ENCODE measurements at places on chromosomes 1 and 21.

- no peak for DNase-seq
Observed at GRCh38 chr1:209522826-209523225, 60.7 kb upstream of the CAMK1G start.

- peak; percentile 17 for DNase-seq
Observed at GRCh38 chr1:13699510-13699909, 478 bp upstream of the PRDM2 start.

DNA sequence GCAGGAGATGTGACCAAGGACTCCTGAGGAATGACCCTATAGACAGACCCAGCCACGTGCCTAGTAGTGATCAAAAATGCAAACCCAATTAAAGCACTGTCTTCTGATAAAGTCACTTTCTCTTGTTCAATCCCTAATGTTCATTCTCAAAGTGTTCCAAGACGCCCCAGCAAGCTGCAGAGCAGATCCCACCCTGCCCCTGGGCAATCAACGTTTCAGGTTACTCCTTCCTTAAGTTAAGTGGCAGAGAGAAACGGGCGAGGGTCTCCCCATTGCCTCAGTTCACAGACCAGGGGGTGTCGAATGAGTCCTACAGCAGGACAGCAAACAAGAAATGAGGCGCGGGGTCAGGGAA is 699 bp upstream of the RGS2 start:
- no peak for DNase-seq

DNA sequence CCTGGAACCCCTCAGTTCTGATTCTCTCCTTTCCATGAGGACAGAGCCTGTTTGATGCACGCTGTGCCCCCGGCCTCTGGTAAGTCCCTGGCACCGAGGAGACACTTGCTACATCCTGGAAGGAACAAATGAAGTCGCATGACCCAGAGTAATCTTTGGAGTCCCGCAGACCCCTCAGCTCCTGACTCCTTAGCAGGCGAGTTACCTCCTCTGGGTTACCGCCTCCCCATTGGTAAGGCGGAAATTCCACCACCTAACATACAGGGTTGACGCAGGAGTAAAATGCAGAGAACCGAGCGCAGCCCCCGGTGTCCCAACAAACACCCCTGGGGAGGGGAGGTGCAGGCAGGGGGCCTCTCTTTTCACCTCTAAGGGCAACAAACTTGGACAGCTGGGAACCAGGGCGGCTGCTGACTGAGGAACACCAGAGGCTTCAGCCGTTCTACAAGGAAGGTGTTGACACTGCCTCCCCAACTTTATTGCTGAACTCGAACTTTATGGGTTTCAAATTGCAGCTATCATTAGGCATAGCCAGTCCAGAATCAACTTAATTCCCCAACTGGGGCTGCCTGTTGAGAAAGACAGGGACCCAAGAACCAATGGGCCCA is 115.3 kb upstream of the IFFO2 start:
- no peak for DNase-seq

GRCh38 chr1:221708076-221708571 is 33.8 kb downstream of the DUSP10 start:
- DNase-seq: peak; percentile 57

DNA sequence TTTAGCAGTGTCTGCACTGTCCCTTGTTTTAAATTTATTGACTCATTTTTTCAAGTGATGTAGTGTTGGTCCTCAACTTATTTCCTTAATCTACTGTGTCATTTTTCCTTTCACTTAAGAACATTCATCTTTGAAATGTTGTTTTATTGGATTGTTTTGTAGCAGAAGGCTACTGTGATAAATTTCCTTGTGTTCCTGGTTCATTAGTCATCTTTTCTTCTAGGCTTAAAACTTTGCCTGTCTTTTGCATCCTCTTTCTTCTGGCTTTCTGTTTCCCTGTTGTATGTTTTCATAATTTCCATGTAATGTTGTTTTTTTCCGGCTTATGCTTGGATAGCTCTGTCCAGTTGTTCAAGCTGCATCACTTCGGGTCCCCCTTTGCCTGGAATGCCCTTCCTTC is 61.9 kb downstream of the UBE2T start:
- DNase-seq: no peak

DNA sequence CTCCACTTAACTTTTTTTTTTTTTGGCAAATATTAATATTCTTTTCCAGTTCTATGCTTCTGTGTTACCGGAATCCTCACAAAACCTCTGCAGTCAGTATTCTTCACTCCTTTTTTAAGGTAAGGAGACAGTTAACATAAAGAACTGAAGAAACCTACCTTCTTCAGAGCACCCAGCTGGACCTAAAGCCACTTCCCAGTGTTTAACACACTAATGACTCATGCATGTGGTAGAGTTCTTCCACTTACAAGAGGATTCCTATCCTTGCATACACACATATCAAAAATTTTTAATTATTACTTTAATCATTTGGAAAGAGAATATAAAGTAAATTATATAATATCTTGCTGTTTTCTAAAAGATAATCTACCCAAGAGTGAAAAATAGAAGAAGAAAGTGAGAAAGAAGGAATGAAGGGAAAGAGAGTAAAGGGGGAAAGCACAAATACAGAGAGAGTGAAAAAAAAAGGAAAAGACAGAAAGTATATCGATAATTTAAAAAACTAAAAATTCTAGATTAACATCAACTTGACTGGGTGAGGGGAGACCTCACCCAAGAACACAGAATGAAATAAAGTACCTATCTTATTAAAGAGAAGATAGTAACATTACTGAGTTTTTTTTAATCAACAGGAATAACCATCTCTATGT is 54.9 kb downstream of the ENAH start:
- DNase-seq: no peak

GRCh38 chr1:31027693-31028526 is 37.6 kb downstream of the PUM1 start:
- DNase-seq: peak; percentile 57

DNA sequence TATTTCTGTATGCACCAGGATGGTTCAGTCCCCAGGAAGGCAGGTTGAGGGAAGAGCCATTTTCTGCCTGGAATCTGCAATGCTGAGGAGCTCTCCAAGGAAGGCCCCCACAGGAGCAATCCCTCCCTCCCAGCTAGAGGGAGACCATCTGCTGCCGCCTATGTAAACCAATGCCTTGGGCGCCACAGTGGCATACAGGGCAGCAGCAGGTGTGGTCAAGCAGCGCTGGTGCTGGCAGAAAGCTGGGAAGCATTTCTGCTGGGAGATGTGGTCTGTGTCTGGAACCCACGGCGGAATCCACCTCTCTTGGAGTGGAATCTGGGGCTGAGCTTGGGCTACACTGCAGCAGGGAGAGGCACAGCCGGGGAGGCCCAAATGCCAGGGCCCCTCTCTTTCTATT is 283.3 kb downstream of the RRAGC start:
- DNase-seq: no peak

- DNase-seq: no peak
Observed at GRCh38 chr1:78176448-78176847, 130.7 kb downstream of the GIPC2 start.

GRCh38 chr1:203600782-203601513 is 25.7 kb upstream of the ATP2B4 start:
- DNase-seq: no peak

GRCh38 chr1:15683345-15684039 is 628 bp upstream of the PLEKHM2 start:
- no peak for DNase-seq

All from GM10248 (cell line).